ENCODE measurements at places on chromosomes 1 and 21. TPM values are rescaled to one million over a fixed set of nuclear protein-coding genes. Genes with fewer than 3 reads are reported as not detected.
A peak's percentile ranks its signal among the peaks of the same experiment; 100 is the strongest.

- H3K36me3 ChIP-seq, result no peaks in the 10 kb centered on the region
- peak; percentile 86 for DNase-seq
- peaks cover 41% of the 10 kb centered on the region for H3K4me1 ChIP-seq
- H3K27ac ChIP-seq, result peak overlapping the region; percentile 74
Measured at GRCh38 chr1:85289848-85290335, 13.5 kb upstream of the BCL10 start.

Gene WDR64
- not detected for total RNA-seq

Gene CHI3L2
- not detected for total RNA-seq

DNA sequence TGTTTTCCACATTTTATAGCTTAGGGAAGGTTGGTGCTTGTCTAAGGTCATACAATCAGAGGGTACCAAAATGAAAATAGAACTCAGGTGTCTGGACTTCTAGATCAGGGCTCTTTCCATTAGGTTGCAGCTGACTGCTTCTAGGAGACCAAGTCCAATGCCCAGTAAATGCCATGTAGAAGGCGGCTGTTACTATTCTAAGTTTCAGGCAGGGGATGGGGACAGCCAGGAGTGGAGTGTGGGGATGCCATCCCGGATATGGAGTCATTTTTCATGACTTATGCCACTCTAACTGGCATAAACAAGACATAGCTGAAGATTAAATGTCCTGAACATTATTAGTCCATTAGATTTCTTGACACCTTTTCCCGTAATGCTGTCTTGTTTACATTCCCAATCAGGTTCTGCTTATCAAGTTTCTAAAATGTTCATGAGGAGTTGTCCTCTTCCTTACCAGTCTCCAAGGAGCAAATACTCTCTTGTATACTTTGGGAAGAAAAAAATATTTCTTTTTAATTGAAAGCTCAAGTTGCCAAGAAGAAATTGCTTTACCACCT, 31.5 kb downstream of the XCL1 start:
- no peaks in the 10 kb centered on the region for H3K4me1 ChIP-seq
- no peaks in the 10 kb centered on the region for H3K36me3 ChIP-seq
- no peak overlapping the region for H3K4me3 ChIP-seq
- no peaks in the 10 kb centered on the region for H3K27me3 ChIP-seq
- DNase-seq, result no peak
- H3K27ac ChIP-seq, result no peak overlapping the region

- no peak for DNase-seq
- H3K4me3 ChIP-seq, result no peak overlapping the region
- H3K27me3 ChIP-seq, result no peaks in the 10 kb centered on the region
- peaks cover 6% of the 10 kb centered on the region for H3K4me1 ChIP-seq
- no peak overlapping the region for H3K27ac ChIP-seq
- H3K36me3 ChIP-seq, result no peaks in the 10 kb centered on the region
Measured at GRCh38 chr1:208369045-208369444, 124.9 kb upstream of the PLXNA2 start.

DNA sequence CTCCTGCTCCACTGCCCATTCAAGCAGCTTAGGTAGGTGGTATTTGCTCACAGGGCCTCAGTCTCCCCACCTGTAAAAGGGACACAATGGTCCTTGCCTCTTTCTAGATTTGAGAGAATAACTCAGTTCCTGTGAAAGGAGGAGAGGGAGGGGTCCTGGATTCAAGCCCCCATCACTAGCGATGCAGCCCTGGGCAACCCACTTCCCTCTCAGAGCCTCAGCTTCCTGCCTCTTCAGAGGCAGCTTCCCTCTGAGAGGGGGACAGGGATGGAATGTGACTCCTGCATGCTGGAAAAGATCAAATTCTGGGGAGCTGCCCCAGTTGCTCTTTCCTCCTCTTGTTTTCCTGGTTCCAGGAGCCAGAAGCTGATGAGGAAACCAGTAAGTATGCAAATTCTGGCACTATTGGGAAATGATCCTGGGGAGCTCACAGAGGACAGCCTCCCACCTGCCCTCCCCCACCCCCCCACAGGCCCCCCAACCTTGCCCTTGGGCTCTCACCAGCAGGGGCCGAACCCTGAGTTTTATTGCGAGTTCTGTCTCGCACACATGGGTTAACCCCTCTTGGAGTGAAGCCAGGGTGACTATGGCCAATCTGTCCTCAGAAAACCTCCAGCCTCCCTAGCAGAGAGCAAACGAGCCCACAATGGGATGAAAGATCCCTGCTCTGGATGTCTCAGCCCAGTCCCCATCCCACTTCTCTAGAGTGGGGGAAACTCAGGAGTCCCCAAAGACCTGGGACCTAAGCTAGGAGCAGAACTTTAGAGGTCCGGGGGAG, 11.7 kb downstream of the ZC3H12A start:
- DNase-seq, result no peak
- H3K27me3 ChIP-seq, result no peaks in the 10 kb centered on the region
- peaks cover 6% of the 10 kb centered on the region for H3K36me3 ChIP-seq
- H3K4me1 ChIP-seq, result peaks cover 9% of the 10 kb centered on the region

DNA sequence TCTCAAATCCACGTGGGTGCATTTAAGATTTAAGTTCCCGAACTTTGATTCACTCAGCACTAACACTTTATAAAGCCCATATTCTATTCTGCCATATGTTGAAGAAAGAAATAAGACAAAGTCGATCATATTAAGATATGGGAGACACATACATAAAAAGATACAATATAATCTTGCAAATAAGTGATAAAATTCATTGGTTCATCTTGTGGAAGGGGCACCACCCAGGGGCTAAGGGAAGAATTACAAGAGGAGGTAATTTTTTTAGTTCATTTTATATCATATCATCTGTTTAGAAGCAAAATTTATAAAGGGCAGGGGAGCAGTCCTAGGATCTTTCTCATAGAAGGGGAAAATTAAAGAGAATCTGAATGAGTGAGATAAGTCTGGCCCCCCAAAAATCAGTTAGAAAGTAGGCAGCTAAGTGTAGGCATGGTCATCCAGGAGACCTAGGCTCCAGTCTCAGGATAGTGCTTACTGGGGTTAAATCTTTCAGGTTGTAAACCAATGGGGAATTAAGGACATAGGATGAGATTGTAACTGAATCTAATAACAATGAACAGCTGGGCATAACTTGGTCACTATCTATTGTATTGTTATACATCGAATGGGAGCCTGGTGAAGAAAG, 124.2 kb upstream of the L1TD1 start:
- DNase-seq, result peak; percentile 49
- H3K27ac ChIP-seq, result no peak overlapping the region
- no peak overlapping the region for H3K4me3 ChIP-seq
- H3K36me3 ChIP-seq, result no peaks in the 10 kb centered on the region
- no peaks in the 10 kb centered on the region for H3K4me1 ChIP-seq
- no peaks in the 10 kb centered on the region for H3K27me3 ChIP-seq

- H3K36me3 ChIP-seq, result no peaks in the 10 kb centered on the region
- DNase-seq, result no peak
- H3K4me3 ChIP-seq, result no peak overlapping the region
- H3K27ac ChIP-seq, result no peak overlapping the region
Measured at GRCh38 chr1:198068285-198068684, 88.5 kb upstream of the NEK7 start.

Measured in Karpas-422 (cell line).